ENCODE measurements at places on chromosomes 2 and 18.
A peak's percentile ranks its signal among the peaks of the same experiment; 100 is the strongest.

- DNase-seq = no peak
These were observed 8.3 kb upstream of the TMEM178A start for GRCh38 chr2:39657287-39657937.

DNA sequence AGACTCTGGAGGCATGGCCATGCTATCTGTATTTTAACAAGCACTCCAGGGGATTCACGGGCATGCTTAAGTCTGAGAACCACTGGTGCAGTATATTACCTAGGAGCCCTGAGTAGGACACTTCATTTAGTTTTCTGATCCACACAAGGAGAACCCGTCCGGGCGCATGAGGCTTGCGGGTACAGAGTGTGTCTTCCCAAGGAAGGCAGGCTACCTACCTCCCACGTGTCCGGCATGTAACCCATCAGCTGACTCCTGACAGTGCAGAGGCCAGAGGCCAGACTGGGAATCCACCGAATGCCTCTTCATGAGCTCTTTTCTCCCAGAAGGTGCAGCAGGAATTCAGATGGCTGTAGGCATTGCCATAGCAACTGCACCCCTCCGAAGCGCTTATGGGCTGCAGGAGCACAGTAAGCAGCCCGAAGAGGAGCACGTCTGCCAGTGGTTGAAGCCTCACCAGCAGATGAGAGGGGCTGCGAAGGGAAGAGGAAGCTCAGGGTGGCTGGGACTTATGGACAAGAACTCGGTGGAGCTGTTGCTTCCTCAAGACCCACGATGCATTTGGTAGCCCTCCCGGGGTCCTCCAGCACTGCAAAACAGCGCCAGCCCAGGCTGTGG is 33.8 kb upstream of the DNMT3A start:
- DNase-seq = no peak

DNA sequence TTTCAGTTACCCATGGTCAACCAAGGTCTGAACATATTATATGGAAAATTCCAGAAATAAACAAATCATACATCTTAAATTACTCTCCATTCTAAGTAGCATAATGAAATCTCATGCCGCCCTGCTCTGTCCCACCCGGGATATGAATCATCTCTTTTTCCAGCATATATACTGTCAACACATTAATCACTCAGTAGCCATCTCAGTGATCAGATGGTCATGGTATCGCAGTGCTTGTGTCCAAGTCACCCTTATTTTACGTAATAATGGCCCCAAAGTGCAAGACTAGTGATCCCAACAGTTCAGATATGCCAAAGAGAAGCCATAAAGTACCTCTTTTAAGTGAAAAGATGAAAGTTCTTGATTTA is 43.8 kb downstream of the OSBPL6 start:
- no peak for DNase-seq

- DNase-seq = no peak
These were observed 125.6 kb upstream of the CDC42EP3 start for GRCh38 chr2:37797081-37797480.

GRCh38 chr2:29065068-29065811 is 9.1 kb downstream of the PCARE start:
- DNase-seq = peak; percentile 19

- DNase-seq = no peak
These were observed 119.2 kb downstream of the ETAA1 start for GRCh38 chr2:67516362-67516761.

GRCh38 chr2:65675350-65675749 is 243.0 kb upstream of the SPRED2 start:
- DNase-seq = no peak

DNA sequence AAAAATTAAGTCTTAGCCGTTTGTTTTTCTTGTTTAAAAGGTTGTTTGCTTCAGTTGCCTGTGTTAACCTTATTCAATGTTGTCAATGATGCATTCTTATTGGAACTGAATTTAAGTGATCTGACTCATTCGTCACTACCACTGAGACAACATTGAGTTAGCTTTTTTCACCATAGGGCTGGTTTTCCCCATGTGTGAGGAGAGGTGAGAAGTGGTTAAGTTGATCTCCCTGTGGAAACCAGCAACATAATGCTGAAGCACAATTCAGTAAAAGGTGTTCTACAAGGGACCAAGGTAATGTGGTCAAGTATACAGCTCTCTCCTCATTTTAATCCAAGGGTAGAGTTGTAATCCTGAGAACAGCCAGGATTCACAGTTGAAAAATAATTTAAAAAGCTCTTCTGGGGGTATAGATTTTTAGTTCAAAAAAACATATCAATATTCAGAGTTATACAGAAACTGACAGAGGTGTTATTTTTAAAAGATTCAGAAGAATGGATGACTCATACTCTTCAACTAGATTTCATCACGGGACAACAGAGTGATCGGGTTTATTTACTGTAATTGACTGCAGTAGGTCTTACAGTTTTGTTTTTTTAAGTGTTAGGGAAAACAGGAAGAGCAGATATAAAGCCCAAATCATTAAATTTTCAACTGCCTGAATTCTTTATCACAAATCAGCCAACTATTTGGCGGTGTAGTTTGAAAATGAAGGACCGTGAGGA is 12.6 kb downstream of the NOP58 start:
- DNase-seq = no peak

DNA sequence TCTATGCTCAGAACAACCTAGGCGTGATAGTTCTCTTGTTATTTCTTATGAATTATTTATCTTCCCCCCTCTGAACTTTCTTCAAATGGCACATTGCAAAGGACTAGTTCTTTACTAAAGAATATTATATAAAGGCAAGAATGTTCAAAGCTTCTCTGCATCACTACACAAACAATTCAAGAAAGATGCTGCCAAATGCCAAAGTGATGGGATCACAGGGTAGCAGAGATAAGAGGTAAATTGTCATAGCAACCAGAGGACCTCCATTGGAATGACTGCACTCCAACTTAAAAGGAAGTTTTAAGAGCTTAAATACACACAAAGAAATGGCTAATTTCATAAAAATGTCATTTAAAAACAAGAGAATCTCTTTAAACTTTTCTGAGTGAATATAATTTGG is 72.8 kb downstream of the AQP4 start:
- no peak for DNase-seq

DNA sequence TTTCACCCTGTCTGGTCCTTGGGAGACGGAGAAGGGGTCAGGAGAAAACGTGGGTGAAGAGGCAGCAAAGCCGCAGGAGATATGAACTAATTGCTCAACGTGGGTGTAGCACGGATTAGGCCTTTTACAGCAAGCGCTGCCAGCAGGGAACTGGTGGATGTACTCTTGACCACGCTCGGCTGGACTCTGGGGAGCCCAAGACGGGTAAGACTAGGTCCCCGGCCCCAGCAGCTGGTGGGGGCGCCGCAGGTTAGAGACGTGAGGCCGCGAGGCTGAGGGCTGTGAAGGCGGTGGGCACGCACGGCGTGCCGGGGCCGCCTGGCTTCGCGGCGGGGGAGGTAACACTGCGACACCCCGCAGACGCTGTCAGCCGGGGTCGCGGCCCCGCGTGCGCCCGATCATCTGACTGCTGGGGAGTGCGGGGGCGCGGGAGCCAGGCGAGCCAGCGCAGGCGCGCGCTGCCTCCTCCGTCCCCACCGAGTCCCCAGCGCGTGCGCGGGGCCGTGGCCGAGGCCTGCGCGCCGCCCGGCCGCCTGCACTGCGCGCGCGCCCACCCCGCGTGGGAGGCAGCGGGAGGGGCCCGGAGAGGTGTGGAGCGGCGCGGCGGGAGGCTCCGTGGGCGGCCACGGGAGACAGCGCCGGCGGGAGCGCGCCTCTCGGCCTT is at the start of gene CLIP4:
Gene CLIP4 (plus strand): TSS at position 470 of the 664 bp plus-strand sequence. CDS start 5,974 bp downstream, outside the sequence.
- DNase-seq = peak; percentile 62

DNA sequence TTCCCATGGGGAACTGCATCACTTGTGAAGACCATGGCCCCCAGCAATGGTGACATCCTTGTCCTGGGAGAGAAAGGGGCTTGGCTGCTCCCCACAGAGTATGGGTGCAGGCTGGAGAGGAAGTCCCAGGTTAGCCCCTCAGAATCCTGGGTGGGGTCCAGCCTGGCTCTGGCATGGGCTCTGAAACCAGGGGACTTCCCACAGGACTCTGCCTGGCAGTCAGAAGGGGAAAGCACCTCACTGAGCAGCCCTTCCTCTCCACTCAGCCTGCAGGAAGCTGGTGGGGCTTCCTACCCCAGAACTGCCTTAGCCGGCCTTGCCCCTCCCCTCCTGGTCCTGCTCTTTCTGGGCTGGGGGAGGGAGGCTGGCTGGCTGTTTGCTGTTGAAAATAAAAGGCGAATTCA is 3.7 kb downstream of the NEURL3 start:
- DNase-seq = no peak

DNA sequence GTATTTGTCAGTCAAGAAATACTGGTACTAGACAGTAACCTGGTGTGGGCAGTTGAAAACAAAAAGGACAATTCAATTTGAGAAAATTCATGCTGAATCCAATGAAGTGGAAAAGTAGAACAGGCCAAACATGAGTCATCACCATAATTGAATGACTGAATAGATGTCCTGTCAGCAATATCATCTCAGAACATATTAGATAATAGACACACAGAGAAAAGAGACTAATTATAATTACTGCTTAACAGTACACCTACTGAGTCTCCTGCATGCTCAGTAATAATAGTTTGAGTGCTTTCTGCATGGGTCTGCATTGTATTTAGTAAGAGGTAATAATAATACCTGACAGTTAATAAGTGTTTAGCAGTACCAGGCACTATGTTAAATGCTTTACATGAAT is 138.6 kb upstream of the ZC3H15 start:
- DNase-seq = no peak

DNA sequence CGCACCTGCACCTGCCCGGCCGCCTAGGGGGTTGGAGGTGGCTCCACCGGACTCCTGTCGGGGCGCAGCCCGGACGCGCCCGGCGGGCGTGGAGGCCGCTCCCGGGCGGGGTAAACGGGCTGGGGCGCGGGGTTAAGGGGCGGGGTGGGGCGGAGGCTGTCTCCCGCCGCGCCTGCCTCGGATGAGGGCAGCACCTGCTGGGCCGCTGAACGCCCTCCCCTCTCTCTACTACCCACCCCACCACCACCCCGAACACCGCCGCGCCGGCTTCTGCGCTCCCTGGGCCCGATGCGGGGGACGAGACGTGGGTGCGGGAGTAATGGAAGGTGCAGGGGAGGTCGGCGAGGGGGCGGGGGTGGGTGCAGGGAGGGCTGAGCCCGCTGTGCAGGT is 224.8 kb upstream of the ID2 start:
- no peak for DNase-seq

DNA sequence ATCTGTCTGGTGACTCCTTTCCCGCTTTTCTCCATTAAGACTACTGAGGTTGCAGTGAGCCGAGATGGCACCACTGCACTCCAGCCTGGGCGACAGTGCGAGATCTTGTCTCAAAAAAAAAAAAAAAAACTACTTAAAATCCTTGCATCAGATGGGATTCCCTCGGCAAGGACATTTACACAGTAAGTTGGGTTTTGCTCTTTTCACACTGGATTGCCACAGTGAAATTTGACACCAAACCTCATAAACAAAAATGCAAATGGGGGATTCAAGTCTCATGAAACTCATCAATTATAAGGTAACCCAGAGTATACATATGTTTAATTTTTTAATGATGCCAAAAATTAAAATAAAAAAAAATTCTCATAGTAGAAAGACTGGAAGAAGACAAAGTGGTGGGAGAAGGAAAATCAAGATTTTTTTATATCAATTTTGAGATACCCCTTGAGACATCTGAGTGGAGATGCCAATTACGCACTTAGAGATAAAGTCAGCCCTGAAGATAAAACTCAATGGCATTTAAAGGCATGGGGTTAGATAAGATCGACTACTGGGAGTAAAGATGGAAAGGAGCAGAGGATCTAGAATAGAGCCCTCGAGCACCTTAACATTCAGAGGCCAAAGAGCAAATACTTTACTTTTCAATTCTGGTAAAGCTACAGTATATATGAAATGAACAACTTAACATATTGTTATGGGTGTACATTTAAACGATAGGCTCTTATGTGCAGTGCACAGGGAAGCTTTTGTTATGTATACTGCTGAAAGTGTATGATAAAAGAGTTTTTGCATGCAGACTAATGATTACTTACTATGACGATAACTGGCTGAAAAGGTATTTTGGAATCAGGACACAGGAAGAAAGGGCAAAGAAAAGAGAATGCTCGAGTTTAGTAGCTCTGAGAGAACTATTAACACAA is 37.6 kb downstream of the CHMP3 start:
- no peak for DNase-seq

- DNase-seq = no peak
These were observed 39.7 kb upstream of the ABCA12 start for GRCh38 chr2:215178121-215178520.

GRCh38 chr2:60406192-60406591 is 147.3 kb downstream of the BCL11A start:
- no peak for DNase-seq

DNA sequence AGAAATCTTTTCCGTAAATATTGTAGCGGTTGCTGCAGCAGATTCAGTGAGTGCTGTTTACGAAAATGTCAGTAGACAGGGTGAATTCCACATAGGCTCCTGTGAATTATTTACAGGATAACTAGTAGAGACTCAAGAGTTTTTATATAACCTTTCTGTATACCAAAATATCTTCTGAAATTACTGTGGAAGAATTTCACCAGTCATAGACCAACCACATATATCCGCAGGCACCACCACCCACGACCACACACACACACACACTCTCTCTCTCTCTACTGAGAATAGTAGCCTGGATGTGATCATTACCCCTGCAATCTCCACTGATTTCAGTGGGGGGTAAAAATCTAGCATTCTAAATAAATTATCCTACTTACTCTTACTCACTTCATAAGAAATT is 341.8 kb downstream of the RBM43 start:
- no peak for DNase-seq

GRCh38 chr2:19365126-19365525 is 6.7 kb upstream of the OSR1 start:
- no peak for DNase-seq

DNA sequence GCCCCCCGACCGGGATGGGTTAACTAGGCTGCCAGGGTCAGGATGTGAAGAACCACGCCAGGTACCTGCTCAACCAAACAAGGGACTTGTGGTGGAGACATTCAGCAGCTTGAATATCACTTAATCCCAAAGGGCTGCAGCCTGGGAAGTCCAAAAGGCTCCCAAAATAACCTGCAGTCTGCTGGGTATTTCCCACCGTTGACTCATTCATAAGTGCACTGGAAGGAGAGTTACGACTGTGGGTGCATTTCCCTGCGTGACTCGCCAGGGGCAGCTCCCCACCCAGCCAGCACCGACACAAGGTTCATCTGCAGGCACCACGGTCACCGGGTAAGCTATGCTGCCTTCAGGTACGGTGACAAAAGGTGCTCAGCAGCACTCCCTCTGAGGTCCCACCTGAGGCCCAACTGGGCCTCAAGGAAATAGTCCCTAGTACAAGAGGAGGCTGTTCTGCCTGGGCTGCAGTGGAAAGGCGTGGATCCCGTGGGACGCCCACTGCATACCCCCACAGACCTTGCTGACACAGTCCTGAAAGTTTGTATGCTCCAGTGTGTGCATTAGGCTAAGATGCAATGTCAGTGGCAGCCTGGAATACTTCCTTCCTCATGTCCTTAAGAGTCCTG is 86.5 kb downstream of the UXS1 start:
- DNase-seq = no peak

DNA sequence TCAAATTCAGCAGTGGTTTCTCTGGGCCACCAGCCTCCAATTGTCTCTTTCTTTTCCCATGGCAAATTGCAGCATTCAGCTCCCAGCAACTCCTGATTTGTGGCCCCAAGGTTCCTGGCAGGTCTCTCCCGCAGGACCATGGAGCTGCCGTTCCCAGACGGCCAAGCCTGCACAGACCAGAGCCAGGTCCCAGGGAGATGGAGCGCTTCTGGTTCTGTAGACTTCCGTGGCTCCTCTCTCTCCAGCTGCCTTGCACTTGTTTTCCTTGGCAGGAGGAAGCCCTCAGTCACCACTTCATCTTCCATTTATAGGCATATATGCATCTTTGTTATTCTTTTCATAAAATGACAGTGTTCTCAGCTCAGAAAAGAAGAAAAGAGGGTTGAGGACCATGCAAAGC is 21.7 kb downstream of the TNP1 start:
- no peak for DNase-seq

Data from occipital lobe (tissue), 3 donors.